ENCODE measurements at places on chromosomes 2 and 18.

DNA sequence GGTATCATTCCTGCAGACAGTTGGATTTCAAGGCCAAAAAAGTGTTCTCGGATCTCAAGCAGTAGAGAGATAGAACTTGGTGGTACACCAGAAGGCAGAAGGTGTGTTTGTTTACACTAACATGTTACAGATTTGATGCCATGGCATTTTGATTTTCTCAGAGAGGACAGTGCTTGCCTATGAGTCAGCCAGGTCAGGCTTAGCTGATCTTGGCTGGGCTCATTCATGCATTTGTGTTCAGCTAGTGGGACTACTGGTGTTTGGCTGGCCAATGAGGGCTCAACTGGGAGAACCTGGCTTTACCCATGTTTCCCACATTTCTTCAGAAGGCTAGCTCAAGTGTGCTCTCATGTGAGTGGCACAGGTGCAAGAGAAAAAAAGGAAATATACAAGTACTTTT is 162.0 kb downstream of the C1D start:
- DNase-seq: no peak

- DNase-seq: no peak
Observed at GRCh38 chr18:22399949-22400348, 17.8 kb downstream of the CTAGE1 start.

- no peak for DNase-seq
Observed at GRCh38 chr2:128813352-128814034, 494.8 kb upstream of the HS6ST1 start.

DNA sequence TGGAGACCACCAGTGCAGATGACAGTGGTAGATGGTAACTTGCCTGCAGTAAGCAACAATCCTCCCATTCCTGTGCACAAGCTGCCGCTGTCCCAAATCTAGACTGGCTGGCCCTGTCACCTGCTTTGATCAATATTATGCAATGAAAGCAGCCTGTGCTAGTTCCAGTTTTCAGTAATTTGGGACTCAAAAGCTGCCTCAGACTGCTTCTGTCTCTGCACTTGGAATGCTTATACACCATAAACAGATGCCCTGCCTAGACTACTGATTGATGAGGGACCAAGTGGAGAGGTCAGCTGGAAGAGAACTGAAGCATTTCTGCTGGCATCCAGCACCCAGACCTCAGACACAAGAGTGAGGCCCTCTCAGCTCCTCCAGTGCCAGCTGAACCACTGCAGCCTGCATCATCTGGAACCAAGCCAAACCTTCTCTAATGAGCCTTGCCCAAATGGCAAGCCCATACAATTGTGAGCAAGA is 24.9 kb downstream of the CCBE1 start:
- DNase-seq: no peak

DNA sequence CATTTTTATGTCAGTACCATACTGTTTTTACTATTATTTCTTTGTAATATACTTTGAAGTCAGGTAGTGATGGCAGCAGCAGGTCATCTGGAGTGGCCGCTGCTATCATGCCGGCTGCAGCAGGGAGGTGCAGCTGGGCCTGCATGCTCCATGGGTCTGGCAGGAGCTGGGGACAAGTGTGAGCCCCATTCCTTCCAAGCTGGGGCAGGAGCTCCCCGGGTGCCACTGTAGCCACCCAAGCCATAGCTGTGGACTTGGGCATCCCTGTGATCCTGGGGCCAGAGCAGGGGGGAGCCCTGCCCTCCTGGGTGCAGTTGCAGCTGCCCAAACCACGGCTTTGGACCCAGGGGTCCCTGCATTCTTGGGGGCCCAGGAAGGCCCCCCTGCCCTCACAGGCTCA is 59.2 kb downstream of the CSRNP3 start:
- DNase-seq: no peak

GRCh38 chr2:68734688-68735525 is at the start of gene ARHGAP25:
ARHGAP25 (plus strand) TSS chr2:68734811; CDS start chr2:68735200, 389 bp downstream.
- peak; percentile 71 for DNase-seq

DNA sequence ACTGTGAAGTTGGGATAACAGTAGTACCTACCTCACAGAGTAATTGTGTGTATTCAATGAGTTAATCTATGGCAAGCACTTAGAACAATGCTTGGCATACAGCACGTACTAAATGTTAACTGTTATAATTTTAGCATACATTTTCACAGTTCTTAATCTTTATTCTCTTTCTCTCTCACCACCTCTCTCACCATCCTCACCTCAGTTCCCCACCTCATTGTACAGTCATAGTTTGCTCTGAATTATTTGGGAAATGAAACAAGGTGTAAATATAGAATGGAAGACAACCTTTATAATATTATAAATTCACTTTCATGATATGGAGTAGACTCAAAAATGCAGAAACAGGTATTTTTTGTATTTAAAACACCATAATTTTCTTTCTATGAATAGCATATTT is 40.0 kb upstream of the DNAH7 start:
- no peak for DNase-seq

DNA sequence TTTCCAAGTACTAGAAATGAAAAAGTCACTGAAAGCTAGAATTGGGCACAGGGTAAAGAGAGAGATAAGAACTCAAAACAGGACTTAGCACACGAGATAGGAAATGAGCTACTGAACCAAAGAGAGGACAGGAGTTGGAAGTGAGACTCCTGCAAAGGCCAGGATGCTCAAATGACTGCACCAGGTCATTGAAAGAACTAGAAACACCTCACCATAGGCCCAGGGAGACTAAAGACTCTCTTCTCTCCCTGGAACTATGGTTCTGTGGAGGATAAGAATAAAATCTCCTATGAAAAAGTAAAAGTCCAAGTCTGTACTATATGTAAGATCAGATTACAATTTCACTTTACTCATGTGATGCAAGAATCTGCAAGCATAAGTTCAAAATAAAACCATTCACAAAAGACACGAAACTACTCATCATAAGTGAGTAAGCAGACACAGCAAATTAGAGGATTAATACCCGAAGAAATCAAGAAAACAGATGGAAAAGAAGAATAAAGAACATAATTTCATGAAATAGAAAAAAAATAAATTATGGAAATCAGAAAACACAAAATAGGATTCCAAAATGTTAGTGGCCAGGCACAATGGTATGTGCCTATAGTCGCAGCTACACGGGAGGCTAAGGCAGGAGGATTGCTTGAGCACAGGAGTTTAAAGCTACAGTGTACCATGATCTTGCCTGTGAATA is 6.5 kb downstream of the NBAS start:
- DNase-seq: no peak

- DNase-seq: no peak
Observed at GRCh38 chr2:136131961-136132824, 14.2 kb upstream of the CXCR4 start.

GRCh38 chr2:128779301-128780095 is 460.8 kb upstream of the HS6ST1 start:
- no peak for DNase-seq

DNA sequence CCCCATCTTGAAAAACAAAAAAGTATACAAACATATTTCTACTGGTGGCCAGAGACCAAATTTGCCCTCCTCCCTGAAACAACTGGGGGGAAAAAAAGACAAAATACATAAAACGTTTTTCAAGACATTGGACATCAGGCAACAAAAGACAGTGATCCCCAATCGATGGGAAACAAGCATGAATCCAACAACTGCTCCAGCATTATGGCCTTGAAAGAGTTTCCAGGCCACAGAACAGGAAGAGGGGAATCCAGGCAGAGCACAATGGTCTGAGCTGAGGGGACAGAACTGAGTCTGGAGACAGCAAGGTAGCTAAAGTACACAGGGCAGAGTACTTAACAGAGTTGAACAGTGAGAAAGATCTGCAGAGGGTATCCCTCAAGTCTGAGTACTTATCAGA is 4.4 kb downstream of the CCDC88A start:
- DNase-seq: no peak

- DNase-seq: no peak
Observed at GRCh38 chr2:17864676-17865075, 13.8 kb upstream of the KCNS3 start.

- DNase-seq: peak; percentile 58
Observed at GRCh38 chr18:23053776-23054457, 81.4 kb upstream of the CABLES1 start.
